Activated gamma-delta T cell (primary cell): ENCODE measurements at places on chromosomes 12 and 14.
A peak's percentile ranks its signal among the peaks of the same experiment; 100 is the strongest.

GRCh38 chr12:109827566-109828550 is 5.3 kb downstream of the TRPV4 start:
- no peak for DNase-seq

GRCh38 chr12:80681287-80681686 is 26.1 kb upstream of the MYF6 start:
- DNase-seq: no peak

DNA sequence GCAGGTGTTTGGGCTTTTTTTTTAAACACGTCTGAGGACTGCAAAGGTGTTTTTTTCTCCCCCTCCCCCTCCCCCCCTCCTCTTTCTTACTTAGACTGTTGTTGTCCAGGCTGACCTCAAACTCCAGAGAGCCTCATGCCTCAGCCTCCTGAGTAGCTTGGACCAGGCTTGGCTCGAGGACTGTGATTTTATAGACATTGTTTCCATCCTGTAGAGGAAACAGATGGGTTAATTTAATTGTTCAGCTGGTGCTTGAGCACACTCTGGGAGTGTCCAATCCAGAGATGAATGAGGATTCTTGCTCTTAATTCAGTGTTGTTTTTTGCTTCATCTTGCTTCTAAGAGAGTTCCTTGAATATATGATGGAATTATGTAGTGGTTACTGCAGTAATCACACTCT is 42.1 kb downstream of the RASSF3 start:
- DNase-seq: no peak

GRCh38 chr14:41302776-41303175 is 303.9 kb upstream of the LRFN5 start:
- no peak for DNase-seq

DNA sequence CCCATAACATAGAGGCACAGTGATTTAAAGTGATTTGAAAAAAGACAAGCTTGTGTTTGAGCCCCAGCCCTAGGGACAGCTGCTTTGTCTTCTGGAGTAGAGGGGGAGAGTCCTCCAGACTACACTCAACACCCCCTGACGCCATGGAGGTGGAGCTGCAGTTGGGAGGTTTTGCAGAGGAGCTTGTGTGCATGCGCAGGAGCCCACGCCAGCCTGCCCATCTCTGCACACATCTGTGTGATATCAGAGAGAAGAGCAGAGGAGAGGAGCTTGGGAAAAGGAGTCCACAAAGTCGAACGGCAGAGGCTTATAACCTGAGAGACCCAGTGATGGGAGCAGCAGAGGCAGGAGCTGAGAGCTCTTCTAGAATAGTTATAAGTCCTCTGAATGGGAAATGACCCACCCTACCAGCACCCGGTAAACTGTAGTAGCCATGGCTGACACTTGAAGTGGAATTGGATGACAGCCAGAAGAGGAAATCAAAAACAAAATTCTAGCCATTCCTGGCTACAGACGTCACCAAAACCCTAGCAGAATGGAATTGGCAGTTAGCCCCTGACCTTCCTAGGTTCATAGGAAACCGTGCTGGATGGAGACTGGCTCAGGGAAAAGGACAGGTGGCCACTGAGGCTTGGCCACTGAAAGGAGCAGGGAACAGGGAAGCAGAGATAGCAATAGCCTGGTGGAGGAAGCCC is 185.1 kb upstream of the VASH1 start:
- DNase-seq: no peak

GRCh38 chr14:62076825-62077605 is 314.8 kb downstream of the SNAPC1 start:
- DNase-seq: no peak

- peak; percentile 93 for DNase-seq
Observed at GRCh38 chr14:20461225-20462141, at the start of gene PIP4P1. PIP4P1 (minus strand) TSS chr14:20461434; CDS start chr14:20461325, 109 bp downstream.

DNA sequence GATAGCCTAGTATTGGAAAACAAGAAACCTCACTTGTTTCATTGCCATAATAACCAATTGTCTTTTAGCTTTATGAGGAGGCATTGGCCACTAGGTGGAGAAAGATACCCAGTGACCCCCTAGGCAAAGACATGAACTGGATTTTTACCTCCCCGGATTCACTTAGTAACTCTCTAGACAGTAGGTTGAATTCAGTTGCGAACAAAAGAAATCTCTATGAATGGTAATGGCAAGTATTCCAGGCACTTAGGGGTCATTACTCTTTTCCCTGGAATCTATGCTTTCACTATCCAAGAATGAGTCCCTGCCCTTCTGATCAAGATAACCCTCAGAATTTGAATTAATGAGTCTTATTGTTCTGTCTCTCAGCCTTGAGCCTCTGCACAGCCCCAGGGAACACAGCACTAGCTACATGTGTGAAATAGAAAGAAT is 29.5 kb upstream of the RHOJ start:
- DNase-seq: no peak

DNA sequence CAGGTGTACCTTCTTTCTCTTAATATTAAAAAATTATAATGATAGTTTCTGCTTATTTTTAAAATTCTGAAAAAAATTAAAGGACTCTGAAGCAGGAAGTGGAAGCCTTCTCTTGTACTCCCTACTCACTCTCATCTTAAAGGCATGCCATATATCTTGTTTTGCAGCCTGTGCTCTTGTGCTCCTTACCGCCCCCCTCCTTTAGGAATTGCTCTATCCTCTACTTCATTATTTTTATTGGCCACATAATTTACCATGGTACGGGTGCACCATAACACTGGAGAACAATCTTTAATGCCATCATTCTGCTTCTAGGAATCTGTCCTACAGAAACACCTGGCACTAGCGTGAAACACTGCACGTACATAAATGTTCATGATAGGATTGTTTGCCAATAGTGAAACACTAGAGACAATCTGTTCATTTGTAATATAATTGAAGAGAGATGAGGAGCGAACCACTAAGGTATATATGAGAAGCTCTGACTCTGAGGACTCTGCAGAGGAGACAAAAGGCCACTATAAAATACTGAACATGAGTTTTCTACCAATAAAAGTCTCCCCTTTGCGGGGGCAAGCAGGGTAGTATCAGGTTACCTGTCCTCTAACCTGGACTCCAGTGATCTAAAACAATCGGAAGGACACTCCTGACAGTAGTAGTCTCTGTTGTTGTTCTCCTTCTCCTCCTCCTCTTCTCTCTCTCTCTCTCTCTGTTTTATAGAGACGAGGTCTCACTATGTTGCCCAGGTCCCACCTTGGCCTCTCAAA is 6.3 kb upstream of the NYNRIN start:
- DNase-seq: no peak

DNA sequence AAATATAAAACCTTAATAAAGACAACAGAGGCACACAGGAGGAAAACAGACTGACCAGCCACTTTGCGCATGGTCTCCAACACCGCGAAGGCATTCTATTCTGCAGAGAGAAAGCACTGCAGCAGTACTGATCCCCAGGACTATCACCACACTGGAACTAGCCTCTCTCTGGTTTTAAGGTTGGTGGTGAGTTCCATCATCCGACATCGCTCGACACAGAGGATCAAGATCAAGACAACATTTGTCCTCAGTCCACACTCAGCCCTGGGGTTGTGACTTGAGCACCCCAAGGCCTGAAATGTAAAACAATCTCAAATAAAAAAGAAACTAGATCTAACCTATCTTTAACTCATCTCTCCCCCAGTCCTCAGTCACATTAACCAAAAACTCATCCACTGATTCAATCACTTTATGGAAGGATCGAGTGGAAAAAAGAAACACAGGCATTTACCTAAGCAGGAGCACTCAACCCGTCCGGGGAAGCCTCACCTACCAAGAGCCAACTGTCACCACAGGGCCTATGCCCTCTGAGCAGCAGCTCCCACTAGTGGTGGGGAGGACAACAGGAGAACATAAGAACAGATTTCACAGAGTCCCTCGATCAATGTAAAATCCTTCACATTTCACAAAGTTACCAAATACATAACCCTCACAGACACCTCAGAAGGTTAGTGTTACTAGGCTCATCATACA is 17.7 kb downstream of the STXBP6 start:
- no peak for DNase-seq

- DNase-seq: no peak
Observed at GRCh38 chr12:123268850-123269249, 2.8 kb downstream of the CDK2AP1 start.

DNA sequence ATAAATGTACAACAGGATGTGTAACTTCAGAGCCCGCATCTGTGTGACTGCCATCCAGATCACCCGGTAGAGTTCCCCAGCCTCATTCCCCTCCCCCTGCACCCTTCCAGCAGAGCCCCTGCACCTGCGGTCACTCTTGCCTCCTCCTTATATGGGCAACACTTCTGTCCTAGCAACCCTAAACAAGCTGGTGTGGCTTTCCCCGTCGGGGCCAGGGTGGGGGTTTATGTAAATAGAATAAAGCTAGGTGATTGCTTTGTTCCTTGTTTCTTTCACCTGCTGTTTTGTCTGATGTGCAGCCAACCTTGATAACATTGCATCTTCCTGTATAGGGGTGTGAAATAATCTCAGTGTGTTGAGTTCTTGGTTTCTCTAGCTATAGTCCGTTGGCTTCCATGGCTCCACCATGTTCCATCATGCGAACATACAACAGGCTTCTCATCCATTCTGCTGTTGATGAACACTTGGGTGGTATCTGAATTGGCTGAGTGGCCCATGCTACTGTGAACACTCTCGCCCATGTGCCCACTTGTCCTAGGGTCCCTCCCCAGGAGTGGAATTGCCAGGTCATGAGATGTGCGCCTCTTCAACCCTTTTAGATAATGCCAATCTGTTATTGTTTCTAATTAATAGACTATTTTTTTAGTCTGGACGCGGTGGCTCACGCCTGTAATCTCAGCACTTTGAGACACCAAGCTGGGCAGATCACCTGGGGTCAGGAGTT is 102.2 kb downstream of the KIF26A start:
- no peak for DNase-seq

DNA sequence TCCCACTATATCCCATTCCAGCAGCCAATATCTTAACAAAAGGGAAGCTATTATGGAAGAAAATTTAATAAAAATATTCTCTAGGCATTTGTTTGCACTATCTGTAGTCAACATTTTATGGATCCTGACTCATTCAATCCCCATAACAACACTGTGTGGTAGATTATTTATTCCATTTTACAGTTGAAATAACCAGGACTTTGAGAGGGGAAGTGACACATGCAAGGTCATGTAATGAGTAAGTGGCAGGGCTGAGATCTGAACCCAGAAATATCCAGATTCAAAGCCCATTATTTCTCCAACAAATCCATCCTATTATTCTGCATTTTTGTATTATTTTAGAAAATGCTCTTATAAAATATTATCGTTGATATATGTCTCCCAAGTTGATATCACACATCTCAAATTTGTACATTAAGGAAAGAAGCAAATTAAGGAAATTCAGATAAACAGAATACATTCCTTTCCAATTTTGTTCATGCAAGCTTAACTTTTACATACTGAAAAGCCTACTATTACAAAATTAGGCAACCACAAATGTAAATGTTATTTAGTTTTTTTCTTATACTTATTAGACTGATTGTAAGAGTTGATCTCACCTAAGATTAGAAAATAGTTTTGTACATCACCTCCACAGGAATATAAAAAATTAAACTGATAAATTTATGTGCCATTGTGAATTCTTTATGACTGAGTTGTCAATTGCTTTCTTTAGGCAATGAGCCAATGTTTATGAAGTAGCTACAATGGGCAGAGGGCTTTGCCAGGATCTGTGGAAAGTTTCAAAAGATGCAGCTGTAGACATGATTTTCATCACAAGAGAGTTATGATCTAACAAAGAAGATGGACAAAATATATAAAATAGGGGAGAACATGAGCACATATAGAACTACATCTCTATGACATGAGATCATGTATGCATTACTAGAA is 55.1 kb upstream of the E2F7 start:
- no peak for DNase-seq

- DNase-seq: no peak
Observed at GRCh38 chr14:76936483-76936882, 92.0 kb downstream of the IRF2BPL start.

DNA sequence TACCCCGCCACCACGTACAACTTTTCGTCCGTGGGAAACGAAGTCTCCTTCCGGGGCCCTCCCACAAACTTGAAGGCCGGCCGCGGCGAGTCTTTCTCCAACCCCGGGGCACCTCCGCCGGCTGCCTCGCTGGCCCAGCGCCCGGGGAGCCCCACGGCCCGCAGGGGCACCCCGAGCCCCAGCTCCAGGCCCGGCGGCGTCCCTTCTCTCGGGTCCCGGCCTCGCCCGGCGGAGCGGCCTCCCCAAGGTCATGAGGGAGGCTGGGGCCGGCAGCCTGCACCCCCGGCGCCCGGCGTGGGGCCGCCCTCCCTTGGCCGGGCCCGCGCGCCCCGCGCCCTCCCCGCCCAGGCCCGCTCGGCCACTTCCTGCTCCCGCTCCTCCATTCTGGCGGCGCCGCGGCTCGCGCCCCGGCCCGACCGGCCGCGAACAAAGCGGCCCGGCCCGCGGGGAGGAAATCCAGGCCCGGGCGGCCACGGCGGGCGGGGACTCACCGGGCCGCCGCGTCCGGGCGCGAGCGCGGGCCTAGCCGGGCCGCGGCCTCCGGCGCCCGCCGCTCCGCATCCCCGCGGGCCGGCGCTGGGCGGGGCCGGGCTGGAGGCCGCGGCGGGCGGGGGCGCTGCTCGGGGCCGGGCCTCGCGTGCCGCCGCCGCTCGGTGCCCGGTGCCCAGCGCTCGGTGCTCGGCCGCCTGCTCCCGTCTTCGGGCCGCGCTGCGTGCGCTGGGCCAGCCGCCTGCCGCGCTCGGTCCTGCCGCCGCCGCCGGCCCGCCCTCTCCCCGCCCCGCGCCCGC is at the start of gene AKT1:
Gene AKT1 (minus strand): TSS at position 756 of the 788 bp plus-strand sequence. CDS start 3,105 bp downstream, outside the sequence.
- peak; percentile 30 for DNase-seq

DNA sequence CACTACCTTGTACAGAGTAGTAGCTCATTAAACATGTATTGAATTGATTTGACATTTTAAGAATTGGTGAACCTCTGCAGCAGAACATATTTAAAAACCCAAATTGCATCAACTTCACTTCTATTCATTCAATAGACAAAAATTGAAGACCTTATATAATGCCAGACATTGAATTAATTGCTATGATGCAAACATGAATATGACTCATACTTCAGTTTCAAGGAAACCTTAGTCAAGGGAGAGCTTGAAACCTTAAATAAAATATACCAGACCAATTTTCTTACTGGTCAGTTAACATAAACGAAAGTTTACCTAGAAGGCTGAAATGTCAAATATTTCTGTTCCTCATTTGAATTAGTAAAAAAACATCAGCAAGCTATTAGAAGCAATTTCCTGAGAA is 5.0 kb upstream of the MGAT4C start:
- no peak for DNase-seq

DNA sequence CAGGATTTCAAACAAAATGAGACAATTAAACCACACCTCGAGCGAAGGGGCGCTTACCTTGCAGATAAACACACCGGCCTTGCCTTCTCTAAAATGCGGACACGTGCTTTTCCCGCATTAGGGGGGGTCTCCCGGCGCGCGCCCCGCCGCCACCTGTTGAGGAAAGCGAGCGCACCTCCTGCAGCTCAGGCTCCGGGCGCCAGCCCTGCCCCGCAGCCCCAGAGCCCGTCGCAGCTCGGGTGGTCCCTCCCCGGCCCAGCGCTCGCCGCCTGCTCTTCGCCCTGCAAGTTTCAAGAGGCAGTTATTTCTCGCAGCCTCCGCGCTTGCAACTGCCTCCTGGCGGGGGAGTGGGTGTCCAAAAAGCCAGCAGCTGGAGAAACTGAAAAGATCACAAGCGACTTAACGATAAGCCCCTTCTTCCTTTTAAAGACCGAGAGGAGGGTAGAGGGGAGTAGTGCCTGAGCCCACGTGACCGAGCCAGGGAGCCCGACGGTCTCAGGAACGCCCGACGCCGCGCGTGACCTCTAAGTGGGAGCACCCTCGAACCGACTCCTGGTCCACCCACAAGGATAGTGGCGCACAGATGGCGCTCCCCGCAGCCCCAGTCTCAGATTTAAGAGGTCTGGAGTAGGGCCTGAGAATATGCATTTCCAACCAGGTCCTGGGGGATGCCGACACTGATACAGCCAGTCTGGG is at the start of gene ESR2:
Gene ESR2 (minus strand): TSS at position 396 of the 696 bp plus-strand sequence. CDS start 11,386 bp downstream, outside the sequence.
- no peak for DNase-seq

- no peak for DNase-seq
Observed at GRCh38 chr12:57146961-57147944, at the start of gene LRP1-AS. LRP1-AS (minus strand) TSS chr12:57147619.
